ENCODE measurements at places on chromosomes 5 and 9.

DNA sequence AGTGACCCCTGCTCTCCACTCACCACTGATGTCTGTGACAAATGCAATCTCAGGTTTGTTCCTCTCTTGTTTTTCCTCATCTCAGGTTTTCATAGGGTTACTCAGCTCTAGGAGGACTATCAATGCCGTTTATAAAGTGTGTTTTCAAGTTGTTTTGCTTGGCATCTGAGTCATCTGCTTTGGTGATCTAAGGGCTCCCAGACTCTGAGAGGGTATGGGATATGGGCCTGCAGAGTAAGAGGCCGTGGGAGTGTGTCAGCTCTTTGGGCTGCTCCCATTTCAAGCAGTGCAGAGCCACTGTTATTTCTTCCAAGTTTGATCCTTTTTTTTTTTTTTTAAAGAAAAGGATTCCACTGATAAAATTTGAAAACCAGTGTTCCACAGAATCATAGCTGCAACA is 46.3 kb downstream of the NNT start:
- no peak for DNase-seq

- DNase-seq: no peak
These were observed 13.7 kb downstream of the EHMT1 start for GRCh38 chr9:137632230-137633161.

- no peak for DNase-seq
These were observed 9.4 kb upstream of the ANGPTL2 start for GRCh38 chr9:127131871-127132270.

- no peak for DNase-seq
These were observed 141.1 kb downstream of the GCNT1 start for GRCh38 chr9:76600007-76600615.
